Activated CD4-positive, alpha-beta T cell treated with anti-CD3 and anti-CD28 coated beads, Interleukin-2, amount 50 U/mL, for 48 hours (primary cell): ENCODE measurements at places on chromosomes 13 and 19.

DNA sequence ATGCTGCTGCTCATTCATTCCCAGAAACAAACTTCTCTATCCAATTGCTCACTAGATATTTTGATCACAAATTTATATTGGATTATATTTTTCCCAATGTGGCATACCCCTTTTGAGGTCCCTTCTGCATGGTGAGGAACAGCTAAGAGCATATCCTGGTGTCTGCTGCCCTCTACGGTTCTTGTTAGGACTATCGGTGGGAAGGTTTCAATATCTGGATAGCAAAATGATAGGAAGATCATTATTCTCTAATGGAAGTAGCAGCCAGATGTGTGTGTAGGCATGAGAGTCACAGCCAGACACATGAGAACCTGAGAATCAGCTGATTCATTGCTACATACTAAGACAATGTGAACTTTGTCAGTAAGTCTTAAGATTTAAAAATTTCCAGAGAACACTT, 1422.4 kb upstream of the MIR17HG start:
- no peak for DNase-seq

GRCh38 chr13:62173958-62174357, 758.3 kb upstream of the PCDH20 start:
- no peak for DNase-seq

DNA sequence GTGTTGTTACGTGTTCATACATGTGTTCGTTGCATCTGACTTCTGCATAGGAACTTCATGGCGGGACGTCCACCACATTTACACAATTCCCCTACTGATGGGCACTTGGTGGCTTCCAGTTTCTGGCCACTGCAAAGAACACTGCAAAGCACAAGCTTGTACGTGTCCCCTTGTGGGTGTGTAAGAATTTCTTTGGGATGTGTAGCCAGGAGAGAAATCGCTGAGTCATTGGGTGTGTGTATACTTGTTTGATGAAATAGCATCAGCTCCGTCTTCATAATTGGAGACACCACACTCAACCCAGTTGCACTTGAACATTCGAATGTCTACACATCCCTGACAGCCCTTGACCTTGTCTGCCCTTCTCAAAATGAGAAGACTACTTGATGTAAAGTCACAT, 19.2 kb downstream of the KLK5 start:
- DNase-seq: no peak

GRCh38 chr13:23350009-23350408, 83.5 kb downstream of the SACS start:
- no peak for DNase-seq

DNA sequence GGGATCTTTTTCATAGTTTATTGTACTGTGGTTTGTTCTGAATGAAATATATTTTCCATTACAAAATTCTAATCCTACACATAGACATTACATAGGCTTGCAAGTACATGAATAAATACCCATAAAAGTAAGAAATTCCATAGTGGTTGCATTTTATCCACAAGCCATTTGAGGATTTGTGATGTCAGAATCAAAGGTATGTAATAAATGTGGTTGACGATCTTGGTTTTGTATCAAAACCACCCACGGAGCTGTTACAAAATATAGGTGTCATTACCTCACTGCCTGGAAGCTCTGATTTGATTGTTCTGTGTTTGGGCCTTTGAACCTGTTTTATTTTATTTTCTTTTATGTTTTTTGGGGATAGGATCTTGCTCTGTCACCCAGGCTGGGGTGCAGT, 125.1 kb downstream of the NALCN start:
- DNase-seq: no peak

DNA sequence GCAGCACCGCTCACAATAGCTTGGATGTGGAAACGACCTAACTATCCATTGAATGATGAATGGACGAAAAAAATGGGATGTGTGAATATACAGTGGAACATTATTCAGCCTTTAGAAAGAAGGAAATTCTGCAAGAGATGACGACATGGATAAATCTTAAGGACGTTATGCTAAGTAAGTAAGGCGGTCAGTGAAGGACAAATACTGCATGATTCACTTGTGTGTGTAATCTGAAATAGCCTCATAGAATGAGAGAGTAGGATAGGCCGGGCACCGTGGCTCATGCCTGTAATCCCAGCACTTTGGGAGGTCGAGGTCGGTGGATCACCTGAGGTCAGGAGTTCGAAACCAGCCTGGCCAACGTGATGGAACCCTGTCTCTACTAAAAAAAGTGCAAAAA, 25.4 kb upstream of the ZNF766 start:
- no peak for DNase-seq

DNA sequence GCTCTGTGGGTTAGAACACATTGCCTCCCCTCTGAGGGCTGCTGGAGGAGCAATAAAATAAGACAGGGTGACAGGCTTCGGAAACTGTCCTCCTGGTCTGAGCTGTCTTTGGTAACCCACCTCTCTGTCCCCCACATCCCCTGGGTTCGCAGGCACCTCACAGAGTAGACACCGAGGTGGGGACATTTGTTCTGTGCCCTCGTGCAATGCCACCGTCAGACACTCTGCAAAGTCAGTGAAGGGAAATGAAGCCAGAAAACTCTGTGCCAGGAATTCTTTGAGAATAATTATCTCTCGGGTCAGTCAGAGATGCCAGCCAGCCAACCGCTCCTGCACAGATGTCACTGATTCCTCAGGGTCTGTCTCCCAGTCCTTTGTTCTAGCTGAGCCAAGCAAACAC, 493.6 kb downstream of the FOXO1 start:
- DNase-seq: no peak

- no peak for DNase-seq
Measured at GRCh38 chr13:35736876-35737275, 260.4 kb upstream of the MAB21L1 start.

GRCh38 chr13:79492313-79492798, 11.4 kb downstream of the NDFIP2 start:
- DNase-seq: peak; percentile 32

- DNase-seq: peak; percentile 23
Measured at GRCh38 chr19:51368366-51369282, at the start of gene CLDND2. Gene CLDND2 (minus strand): TSS chr19:51369003. CDS start chr19:51368577, 426 bp downstream.

DNA sequence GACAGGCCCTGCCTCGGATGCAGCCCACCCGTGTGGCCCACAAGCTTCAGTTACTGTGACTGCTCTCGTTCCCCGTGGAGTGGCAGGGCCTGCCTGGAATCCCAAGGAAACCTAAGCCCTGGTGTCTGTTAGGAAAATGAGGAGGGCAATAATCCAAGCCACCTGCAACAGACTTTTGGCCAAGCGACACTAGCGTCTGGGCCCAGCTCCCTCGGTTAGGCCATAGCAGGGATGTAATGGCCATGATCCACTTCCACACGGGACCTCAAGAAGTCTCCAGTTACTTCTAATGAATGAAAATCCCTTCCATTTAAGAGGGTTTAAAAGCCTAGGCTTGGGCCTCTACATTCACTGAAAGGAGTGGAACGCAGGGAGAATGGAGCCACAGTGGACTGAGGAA, 8.9 kb downstream of the ZC3H4 start:
- DNase-seq: no peak

DNA sequence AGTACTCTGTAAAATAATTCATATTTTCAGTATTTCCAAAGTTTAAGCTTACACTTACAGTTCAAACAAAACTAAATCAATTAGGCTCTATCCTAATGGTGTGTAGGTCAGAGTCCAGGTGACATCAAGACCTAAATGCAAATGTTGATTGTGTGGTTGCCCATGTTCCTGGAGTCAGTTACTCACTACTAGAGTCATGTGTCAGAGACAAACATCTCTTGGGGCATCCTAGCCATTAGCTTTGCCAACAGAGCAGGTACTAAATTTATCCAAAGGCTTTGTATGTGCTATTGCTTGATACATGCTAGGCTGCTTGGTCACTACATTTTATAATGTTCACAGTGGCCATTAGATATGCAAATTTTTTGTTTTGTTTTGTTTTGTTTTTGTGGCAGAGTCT, 11.7 kb downstream of the SPRY2 start:
- no peak for DNase-seq

DNA sequence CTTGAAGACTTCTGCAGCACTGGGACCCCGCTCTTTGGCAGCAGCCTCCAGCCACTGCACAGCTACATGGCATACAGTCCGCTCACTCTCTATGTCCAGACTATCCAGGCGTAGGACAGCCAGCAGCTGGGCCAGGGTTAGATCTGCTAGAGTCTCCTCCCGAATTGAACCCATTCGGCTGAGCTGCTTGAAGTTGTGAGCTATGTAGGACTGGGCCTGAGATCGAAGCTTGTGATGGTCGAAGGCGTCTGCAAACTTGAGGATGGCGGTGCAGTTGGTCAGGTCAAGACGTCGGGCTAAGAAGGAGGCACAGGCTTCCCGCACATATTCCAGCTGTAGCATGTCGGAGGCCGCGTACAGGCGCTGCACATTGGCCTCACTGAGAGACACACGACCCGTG, 900 bp downstream of the KBTBD7 start:
- DNase-seq: no peak

GRCh38 chr19:2665103-2665502, 37.4 kb downstream of the GNG7 start:
- DNase-seq: no peak

- no peak for DNase-seq
Measured at GRCh38 chr19:38017401-38018151, 110.6 kb downstream of the SIPA1L3 start.

- DNase-seq: no peak
Measured at GRCh38 chr13:61086087-61086486, 329.6 kb downstream of the PCDH20 start.

DNA sequence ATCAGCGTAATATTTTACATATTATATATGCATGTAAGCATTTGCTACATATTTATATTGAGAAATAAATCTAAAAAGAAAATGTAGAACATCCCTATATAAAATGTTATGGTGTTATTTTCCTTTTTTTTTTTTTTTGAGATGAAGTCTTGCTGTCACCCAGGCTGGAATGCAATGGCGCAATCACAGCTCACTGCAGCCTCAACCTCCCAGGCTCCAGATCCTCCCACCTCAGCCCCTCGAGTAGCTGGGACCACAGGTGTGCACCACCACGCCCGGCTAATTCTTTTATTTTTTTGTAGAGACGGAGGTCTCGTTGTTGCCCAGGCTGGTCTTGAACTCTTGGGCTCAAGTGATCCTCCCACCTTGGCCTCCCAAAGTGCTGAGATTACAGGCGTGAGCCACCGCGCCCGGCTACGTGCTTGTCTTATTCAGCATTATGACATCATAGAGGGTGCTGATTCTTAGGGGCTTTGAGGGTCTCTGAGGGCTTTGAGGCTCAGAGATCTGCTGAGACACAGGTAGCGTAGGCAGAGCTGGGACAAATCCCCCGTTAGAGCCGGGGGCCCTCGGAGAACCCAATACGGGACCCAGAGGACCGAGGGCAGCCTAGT, 101.9 kb downstream of the GADD45B start:
- no peak for DNase-seq

- DNase-seq: no peak
Measured at GRCh38 chr13:76523740-76524340, 362.4 kb downstream of the KCTD12 start.

DNA sequence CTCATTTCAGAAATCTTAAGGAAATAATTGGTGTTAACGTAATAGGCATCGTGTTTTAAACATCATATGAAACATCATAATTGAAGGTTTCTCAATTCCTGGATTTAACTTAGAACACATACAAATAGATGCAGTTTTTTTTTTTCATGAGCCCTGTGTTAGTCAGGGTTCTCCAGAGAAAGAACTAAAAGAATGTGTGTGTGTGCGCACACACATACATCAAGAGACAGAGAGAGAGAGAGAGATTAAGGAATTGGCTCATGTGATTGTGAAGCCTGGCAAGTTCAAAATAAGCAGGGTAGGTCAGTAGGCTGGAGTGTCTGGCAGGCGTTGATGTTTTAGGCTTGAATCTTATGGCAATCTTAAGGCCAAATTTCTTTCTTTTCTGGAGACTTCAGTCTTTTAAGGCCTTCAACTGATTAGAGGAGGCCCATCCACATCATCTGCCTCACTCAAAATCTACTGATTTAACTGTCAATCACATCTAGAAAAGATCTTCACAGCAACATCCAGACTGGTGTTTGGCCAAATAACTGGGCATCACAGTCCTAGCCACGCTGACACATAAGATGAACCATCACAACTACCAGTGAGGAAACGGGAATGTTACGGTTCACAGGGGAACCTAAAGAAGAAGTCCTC, 25.2 kb downstream of the SPATA13 start:
- DNase-seq: no peak

DNA sequence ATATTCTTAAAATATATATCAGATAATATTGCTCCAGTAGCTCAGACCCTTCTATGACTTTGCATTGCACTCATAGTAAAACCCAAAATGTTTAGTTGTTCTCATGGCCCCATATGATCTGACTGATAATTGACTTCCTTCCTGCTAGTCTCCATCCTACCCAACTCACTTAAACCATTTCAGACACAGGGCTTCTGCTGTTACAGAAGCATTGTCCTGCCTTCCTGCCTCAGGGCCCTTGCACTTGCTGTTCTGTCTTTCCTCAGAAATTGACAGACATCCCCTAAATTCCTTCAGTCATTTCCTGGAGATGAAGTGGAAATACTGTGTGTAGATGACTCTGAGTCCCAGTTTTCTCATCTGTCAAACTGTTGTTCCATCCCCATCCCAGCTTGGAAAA, 19.7 kb downstream of the FBXL12 start:
- DNase-seq: no peak

GRCh38 chr13:99601535-99601934, 100.3 kb downstream of the TM9SF2 start:
- no peak for DNase-seq

DNA sequence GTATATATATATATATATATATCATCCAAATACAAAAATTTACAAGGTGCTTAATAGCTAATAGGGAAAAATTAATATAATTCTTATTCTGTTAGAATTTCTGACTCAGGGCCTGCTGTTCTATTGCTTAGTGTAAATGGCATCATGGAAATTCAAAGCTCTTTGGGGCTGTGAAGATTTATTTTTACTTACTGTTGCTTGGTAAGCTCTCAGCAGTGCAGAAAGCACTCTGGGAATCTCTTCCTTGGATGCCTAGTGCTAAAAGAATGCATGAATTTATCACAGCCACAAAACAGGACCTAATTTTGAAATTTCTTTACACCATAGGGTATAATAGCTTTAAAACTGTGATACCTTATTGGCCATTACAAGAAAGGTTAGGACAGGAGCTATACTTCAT, 69.3 kb upstream of the SLAIN1 start:
- DNase-seq: no peak

- no peak for DNase-seq
Measured at GRCh38 chr19:51166846-51167490, 24.9 kb downstream of the SIGLEC7 start.
